ENCODE measurements at places on chromosomes 7 and 10.

GRCh38 chr10:99555371-99555770, 22.6 kb downstream of the NKX2-3 start:
- DNase-seq: no peak

- DNase-seq: no peak
Observed at GRCh38 chr7:39386718-39387117, 179.5 kb upstream of the YAE1 start.

- no peak for DNase-seq
Observed at GRCh38 chr10:83539528-83540308, 599.6 kb upstream of the GHITM start.

- no peak for DNase-seq
Observed at GRCh38 chr10:126722726-126723125, 52.2 kb upstream of the C10orf90 start.

DNA sequence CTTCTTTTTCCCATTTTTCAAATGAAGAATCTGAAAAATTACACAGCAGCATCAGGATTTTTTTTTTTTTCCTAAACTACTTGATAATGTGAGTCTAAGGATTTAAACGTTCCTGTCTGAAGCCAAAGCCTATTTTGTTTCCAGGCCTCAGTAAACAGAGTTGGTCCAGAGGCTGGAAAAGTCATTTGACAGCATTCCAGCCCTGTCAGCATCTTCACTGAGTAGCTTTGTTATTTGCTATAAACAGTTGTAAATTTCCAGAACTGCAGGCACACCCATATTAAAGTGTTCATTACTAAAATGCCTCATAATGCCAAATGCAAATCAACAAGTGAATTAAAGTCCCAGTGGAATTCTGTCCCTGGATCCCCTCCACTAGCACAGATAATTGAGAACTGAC, 35.5 kb upstream of the KMT2E start:
- DNase-seq: no peak

DNA sequence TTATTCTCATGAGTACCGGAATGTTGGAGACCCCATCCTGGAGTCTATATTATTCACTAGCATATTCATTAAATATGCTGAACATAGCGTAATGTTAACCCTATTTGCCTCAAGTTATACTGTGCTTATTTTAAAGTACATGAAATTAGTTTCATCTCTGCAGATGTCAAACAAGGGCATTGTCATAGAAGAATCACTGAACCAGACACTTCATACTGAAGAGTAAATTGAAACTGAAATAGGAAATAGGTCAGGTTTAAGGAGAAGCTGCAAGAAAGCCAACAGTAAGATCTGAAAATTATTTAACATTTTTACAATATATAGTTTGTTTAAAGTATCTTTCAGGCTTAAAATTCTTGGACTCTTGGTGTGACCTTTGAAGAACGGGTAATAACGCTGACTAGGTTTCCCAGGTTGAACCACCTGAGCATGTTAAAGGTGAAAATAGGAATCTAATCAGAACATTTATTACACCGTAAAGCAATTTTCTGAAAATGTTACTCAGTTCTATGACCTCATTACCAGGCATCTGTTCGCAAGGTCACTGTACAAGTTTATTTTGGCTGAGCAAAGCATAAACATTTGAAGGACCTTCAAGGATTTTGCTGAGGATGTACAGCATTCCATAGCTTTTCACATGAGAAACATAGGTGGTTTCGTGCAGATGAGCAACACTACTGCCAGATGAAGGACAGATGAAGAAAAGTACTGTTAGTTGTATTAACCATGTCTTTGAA, 82.7 kb downstream of the REEP3 start:
- DNase-seq: no peak

DNA sequence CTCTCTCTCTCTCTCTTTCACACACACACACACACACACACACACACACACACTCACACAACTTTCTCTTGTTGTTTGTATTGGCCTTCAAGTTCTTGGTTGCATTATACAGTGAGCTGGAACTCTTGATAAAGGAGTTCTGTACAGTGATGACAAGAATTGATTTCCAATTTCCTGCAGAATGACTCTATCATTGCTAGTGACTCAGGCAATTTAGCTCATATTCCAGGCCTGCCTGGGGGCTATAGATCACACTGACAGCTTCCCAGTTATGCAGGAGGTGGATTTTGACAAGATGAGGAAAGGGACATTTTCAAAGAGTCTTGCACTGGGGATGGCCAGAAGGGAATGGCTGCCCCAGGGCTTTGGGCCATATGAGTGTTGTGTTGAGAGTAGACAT, 508.8 kb downstream of the TYW1 start:
- no peak for DNase-seq

GRCh38 chr7:137919987-137920386, 73.2 kb upstream of the DGKI start:
- DNase-seq: no peak

DNA sequence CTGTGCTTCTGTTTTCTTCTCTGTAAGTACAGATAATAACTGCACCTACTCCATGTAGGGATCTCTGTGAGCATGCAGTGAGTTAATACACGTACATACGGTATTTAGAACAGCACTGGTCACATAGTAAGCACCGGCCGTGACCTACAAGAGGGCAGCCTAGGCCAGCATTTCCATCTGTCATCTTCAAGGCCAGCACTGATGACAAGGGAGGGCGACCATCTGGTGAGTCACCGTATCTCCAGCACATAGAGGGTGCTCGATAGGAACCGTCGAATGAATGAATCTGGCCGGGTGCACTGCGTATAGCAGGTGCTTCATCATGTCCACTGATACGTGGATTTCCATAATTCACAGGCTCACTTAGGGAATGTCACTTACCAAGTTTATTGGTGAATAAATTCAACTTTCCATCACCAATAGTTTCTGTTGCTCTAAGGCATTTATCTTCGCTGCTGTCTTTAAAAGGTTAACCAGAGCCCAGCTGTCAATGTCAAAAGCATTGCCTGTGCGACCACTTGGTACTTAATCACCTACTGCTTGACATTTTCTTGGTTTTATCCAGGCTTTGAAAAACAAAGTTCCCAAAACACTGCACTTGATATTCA, 8.3 kb downstream of the NOD1 start:
- no peak for DNase-seq

GRCh38 chr7:116769546-116769945, 92.8 kb upstream of the CAPZA2 start:
- DNase-seq: no peak

DNA sequence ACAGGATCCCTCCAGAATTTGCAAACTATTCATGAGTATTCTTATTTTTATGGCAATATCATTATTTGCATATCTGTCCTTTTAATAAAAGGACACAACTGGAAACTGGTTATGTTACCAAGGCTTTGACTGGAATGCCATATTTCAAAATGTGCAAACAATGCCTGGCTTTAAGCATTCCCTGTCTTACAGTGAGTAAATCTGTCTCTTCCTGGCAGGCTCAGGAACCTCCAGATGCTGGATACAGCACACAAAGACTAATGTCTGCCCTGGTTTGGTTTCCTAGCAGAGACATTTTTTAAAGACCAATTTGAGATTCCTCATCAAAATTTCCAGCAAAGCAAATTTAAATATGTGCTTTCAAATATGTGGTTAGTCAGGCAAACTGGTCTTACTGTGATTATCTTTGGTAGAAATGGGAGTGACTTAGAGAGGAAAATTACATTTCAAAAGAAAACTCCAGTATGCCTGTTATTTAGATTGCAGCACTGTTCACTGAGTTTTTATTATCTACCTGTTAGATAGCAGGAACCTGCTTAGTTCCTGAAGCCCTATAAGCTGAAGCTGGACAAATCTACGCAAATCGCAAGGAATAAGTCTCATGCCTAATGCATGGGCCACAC, 31.3 kb downstream of the RNF216 start:
- DNase-seq: no peak

All from suppressor macrophage treated with lipopolysaccharide for 1 hour (primary cell).